ENCODE measurements at places on chromosomes 7 and 10.

DNA sequence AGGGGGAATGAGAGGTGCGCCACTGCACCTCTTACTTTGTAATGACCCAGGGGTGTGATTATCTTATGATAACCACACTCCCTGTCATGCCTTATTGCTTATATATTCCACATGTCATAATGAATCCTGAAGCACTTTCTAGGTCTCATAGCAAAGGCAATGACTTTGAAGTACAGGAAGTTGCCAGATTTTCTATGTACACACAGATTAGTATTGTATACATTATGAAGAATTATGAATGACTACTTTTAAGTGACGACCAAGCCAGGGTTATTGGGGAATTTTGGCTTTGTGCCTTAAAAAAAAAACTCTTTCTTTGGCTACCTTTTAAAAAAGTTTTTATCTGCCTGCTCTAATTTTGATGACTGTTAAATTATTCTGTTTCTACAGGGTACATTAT, 269.6 kb downstream of the MDFIC start:
- DNase-seq, result no peak

DNA sequence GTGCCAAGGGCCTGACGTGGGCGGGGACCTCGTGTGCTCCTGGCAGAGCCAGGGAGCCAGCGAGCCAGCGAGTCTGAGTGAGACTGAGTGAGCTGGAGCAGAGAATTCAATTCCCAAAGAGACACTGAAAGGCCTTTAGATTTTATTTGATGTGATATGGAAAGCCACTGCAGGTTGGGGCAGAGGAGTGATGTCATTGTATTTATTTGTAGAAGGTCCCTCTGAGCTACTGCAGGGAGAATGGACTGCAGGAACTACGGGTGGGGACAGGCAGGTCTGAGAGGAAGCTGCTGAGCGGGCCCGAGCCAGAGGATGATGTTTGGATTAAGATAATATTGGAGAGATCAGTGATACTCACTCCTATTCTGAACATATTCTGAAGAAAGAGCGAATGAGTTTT, 445.8 kb upstream of the ANKRD30A start:
- DNase-seq, result no peak

DNA sequence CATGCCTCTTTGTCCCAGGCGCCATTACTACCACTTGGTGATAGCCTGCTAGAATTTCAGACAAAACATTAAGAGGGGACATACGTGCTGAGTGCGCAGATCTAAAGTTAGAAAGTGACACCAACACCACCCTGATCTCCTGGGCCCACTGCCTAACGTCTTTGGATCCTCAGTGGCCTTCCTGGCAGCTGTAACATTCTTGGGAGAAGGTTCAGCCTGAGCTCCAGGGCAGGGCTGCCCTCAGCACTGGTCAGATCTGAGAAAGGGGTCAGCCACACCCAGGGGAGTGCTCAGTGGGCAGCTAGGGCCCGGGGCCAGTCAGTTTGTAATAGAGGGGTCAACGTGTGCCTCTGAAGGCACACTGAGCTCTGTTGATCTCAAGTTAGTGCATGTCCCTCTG, 48.4 kb downstream of the ZCCHC24 start:
- no peak for DNase-seq

DNA sequence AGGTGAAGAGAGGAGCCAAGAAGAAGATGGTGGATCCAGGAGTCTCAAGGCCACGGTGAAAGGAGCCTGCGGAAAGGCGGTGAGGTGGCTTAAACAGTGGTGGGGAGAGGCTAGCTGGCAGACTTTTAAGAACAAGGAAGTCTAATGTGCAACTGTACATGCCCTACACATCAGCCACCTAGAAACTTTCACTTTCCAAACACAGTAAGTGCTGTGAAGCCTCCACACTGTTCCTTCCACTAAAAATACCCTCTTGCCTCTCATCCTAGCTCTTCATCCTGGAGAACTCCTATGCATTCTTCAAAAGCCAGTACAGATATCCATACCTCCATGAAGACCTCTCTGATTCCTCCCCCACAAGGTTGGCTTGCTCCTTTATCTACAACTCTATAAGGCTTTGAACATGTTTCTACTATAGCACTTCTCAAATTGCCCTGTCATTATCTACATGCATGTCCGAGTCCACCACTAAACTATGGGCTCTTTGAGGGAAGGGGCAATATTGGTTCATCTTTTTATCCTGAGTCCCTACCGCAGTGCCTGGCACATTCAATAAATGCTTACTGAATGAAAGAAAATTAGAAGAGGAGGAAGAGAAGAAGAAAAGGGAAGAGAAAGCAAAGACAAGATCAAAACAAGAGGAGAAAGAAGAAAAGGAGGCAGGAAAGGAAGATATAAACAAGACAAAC, 54.2 kb downstream of the DNAJC12 start:
- DNase-seq, result no peak

DNA sequence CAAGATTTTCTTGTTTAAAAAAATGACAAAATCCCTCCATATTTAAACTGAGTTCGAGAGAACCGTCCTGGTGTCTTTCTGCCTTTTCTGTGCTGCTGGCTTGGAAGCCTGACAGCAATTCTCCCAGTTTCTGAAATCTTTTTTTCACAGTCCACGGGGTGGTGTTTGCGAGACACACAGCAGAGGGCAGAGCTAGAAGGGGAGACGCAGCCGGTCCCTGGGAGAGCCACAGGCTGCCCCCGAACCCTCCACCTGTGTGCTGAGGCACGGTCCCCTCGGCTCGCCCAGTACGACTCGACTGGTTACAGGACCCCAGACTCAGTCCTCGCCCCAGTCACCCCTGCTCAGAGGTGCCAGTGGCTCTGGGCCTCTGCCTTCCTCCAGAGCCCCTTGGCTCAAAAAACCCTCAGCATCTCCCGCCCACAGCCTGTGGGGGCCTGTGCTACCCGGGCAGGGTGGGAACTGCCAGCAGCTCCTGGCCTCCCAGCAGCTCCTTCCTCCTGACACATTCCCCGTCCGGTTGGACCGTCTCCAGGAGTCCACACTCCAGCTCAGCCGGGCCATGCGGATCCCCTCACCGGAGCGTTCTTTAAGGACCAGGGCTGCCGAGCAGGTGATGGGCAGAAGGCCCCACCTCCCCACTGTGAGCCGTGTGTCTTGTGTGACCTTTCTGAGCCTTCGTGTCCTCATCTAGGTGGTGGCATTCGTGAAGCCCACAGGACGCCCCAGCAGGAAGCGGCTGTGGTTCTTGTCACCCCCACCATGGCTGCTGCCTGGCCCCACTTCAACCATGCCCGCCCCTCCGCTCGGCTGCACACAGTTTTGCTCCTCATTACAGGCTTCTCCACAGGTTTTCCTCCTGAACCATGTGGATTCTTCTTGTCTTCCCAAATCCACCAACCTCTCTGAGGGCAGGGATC, 52.3 kb upstream of the EN2 start:
- DNase-seq, result no peak

GRCh38 chr7:150988230-150989226, 2.3 kb upstream of the NOS3 start:
- peak; percentile 45 for DNase-seq

Measured in fibroblast of pulmonary artery (primary cell).